ENCODE measurements at places on chromosomes 6 and 20. TPM values are rescaled to one million over a fixed set of nuclear protein-coding genes. Genes with fewer than 3 reads are reported as not detected.

- no peak for DNase-seq
- H3K4me1 ChIP-seq: no peaks in the 10 kb centered on the region
- H3K4me3 ChIP-seq: no peak overlapping the region
These were observed 13.4 kb downstream of the ZNF335 start for GRCh38 chr20:45958593-45958992.

DNA sequence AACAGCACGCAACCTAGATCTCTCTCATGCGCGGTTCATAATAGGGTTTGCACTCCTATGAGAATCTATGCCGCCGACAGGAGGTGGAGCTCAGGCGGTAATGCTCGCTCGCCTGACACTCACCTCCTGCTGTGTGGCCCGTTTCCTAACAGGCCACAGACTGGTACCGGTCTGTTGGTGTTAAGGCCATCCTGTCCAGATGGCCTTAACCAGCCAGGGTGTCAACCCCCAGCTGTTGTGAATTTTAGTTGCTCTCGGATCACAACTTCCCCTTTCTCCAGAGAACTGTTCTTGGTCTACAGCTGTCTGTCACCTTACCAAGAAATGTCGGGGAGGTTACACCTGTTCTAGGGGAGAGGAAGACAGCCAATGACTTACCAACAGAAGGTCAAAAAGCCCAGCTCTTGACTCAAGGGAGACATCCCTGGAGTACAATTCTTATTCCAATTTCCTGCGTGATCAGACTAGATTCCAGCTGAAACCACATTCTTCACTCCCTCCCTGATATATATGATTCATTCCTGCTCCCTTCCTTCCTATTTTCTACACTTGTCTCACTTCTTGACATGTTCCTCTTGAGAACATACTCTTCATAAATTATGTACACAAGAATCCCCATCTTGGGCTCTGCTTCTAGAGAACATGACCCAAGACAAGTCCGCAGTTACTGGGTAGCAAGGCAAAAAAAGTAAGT is 23.1 kb upstream of the DNAAF9 start:
- no peak overlapping the region for H3K27ac ChIP-seq
- no peak overlapping the region for H3K4me3 ChIP-seq
- H3K36me3 ChIP-seq: no peaks in the 10 kb centered on the region
- no peaks in the 10 kb centered on the region for H3K27me3 ChIP-seq
- no peak for DNase-seq
- H3K4me1 ChIP-seq: no peaks in the 10 kb centered on the region

GRCh38 chr20:47818466-47818865 is 33.2 kb upstream of the SULF2 start:
- H3K27ac ChIP-seq: no peak overlapping the region
- H3K36me3 ChIP-seq: no peaks in the 10 kb centered on the region

DNA sequence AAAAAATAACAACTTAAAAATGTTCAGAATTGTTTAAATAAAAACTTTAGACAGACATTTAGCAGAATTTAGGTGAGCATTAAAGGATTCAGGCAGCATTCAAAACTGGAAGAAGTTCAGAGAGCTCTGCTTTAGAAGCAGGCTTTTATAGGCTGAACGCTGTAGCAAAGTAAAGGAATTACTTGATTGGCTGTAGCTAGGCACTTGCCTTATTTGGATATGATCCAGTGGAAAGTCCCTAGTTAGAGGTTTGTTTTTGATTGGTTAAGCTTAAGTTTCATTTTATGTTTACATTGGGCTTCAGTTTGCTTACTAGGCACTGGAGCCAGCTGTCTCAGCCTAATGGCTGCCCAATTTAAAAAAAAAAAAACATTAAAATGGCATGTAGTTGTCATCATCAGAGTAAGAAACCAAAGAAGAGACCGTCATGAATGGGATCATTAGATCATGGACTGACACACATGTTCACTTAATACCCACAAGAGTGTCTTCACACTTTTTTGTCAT is 65.1 kb downstream of the CBFA2T2 start:
- no peaks in the 10 kb centered on the region for H3K4me1 ChIP-seq
- H3K27me3 ChIP-seq: no peaks in the 10 kb centered on the region
- no peak for DNase-seq
- H3K4me3 ChIP-seq: no peak overlapping the region
- H3K27ac ChIP-seq: peak overlapping the region; percentile 2
- H3K36me3 ChIP-seq: no peaks in the 10 kb centered on the region

GRCh38 chr6:143119260-143119659 is 58.6 kb downstream of the AIG1 start:
- DNase-seq: no peak
- no peak overlapping the region for H3K27ac ChIP-seq
- H3K4me3 ChIP-seq: no peak overlapping the region

- H3K27ac ChIP-seq: no peak overlapping the region
- no peaks in the 10 kb centered on the region for H3K36me3 ChIP-seq
- no peaks in the 10 kb centered on the region for H3K4me1 ChIP-seq
These were observed 9.1 kb upstream of the SHLD1 start for GRCh38 chr20:5741089-5741488.

Gene DDX43
- total RNA-seq: 0.43 TPM
